ENCODE measurements at places on chromosomes 12 and 14.
A peak's percentile ranks its signal among the peaks of the same experiment; 100 is the strongest.

DNA sequence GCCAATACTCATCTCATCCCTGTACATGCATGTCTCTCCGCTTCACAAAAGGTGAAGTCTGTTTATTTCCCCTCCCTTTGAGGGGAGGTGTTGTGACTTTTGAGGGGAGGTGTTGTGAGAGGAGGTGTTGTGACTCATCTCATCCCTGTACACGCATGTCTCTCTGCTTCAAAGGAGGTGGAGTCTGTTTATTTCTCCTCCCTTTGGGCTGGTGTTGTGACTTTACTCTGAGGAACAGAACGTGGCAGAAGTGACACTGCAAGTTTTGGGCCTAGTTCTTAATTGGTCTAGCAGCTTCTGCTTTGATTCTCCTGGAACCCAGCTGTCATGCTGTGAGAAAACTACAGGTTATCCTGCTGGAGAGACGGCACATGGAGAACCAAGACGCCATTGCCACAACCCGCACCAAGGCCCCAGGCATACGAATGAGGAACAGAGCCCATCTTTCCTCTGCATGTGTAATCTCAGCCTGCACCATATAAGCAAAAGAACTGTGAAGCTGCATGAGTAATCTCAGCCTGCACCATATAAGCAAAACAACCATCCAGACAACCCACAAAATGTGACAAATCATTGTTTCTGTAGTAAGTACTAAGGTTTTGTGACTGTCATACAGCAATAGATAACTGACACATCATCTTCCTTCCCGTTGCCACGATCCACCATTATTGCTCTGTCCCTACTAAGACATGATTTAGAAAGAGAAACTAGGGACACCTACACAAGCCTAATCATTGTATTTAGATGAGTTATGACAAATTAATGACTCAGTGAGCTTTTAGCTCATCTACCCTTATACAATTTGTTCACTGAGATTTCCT, 30.0 kb downstream of the GALNT4 start:
- no peak for DNase-seq

- DNase-seq: no peak
Observed at GRCh38 chr12:29230800-29231560, 81.9 kb downstream of the FAR2 start.

DNA sequence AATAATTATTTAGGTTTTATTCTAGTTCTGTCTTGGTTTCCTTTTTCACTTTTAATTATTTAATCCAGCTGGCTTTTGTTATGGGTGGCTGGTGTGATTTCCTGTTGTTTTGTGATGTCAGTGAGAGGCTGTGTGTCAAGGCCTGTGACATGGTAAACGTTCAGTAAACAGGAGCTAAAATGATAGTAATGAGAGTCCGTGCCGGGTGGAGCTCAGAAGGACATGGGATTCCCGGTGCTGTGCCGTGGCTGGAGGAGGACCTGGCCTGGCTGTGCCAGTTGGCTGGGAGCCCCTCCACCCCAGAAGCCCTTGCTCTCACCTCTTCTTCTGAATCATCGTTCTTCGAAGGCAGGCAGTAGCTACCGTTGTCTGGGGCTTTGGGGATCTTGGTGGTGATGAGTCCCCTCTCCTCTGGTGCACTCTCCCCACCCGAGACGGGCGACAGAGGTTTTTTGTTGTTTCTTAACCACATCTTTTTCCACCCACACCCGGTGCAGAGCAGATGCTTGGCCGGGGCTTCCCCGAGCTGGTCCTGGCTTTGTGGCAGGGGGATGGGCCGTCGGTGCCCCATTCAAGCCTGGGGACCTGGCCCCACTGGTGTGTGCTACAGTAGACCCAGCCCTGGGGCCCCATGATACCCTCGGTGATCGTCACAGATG, 29.1 kb downstream of the SH2B3 start:
- peak; percentile 52 for DNase-seq

DNA sequence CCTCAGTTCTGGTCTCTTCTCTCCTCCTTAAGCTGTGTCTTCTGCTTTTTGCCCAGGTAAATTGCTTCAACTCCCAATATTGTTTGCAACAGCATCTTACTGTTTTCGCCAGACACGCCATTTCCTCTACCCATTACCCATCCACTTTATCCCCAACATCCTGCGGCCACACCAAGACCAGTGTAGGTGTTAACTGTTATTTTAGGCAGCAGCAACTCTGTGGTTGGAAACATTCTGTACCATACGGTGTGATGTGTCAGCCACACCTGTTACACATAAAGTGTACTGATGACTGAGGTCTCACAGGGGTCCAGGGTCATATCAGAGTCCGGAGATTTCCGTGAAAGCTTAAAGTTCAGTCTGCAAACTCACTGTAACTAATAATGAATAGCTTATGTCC, 21.8 kb upstream of the KLRD1 start:
- DNase-seq: no peak

GRCh38 chr14:75461755-75462349, 34.0 kb downstream of the JDP2 start:
- DNase-seq: peak; percentile 6

DNA sequence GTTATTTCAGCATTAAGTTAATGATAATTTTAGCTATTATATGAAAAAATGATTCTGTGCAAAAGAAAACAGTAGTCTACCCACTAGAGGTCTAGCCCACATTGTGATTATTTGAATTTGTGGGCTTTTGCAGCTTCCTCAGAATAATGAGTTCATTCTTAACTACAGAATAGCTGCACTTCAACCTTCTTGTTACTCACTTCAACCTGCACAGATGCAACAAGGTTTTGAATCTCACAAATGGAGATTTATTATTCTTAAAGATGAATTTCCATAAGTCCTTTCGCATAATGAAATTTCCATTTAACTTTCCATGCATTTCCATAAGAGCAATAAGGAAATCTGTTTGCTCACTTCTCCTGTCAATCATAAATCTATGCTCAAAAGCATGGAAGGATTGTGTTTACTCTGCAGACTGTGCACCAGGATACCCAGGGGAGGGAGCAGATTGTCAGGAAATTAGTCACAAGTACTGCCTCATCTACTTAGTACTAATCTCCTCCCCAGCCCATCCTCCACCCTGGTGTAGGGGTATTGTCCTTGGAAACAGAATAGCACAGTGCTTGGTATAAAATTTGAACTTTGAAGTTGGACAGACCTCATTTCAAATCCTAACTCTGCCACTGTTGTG, 24.1 kb downstream of the PTGER2 start:
- DNase-seq: no peak

DNA sequence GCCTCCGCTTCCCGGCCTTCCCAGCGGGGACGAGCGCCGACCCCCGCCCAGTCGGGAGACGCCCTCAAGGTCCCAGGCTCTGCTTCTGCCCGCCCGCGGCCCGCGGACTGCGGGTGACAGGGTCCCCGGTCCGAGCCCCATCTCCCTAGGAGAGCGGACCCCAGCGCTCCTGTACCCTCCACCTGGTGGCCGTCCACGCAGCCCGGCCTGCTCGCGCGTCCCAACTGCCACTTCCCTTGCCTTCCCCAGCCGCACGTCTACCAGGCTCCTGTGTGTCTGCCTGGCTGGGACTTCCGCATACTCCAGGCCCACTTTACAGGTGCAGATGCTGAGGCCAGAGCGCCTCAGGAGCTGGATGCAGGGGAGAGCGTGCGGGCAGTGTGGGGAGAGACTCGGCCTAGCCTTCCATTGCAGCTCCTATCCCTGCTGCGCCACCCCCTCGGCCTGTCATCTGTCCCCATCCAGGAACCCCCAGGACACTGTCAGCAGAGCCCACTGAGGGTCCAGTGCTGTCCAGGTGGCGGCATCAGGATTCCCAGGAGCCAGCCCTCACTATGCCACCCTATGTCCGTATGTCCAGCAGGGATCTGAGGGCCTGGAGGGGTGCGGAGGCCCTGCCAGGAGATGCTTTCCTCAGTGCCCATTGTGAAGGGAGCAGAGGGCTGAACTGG, 8.0 kb upstream of the ANKRD9 start:
- peak; percentile 19 for DNase-seq

DNA sequence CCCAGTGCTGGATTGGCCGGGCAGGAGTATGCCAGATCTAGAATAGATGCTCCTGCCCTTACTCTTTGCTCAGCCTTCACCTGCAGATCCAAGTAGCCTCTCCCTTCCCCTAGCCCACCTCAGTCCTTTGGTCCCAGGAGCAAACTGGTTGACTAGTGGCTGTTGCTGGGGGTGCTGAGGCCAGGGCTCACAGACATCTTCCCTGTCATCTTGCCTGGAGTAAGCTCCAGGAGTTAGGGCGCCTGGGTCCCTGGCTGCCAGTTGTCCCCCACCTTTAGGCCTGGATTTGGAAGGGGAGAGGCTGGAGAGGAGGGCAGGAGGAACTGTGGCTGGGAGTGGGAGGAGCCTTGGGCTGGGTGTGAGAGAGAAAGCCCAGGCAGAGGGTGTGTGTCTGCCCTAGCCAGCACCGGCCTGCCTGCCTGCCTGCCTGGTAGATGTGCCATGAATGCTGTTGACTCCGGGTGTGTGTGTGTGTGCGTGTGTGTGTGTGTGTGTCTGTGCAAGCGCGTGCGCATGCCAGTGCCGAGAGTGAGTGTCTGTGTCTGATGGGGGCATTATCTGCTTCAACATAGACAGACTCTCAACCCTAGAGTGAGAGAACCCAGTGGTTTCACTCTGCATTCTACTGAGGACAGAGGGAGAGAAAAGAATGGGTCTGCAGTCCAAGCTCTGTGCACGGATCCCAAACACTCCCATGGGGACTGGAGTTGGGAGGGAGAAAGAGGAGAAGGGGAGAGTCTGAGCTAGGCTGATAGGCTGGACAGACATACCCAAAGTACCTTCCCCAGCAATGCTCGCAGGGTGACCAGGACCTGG, 845 bp upstream of the RARG start:
- peak; percentile 69 for DNase-seq

- no peak for DNase-seq
Observed at GRCh38 chr12:49037111-49037946, 18.8 kb upstream of the PRKAG1 start.

GRCh38 chr14:87874676-87875075, 118.3 kb downstream of the GALC start:
- DNase-seq: no peak

DNA sequence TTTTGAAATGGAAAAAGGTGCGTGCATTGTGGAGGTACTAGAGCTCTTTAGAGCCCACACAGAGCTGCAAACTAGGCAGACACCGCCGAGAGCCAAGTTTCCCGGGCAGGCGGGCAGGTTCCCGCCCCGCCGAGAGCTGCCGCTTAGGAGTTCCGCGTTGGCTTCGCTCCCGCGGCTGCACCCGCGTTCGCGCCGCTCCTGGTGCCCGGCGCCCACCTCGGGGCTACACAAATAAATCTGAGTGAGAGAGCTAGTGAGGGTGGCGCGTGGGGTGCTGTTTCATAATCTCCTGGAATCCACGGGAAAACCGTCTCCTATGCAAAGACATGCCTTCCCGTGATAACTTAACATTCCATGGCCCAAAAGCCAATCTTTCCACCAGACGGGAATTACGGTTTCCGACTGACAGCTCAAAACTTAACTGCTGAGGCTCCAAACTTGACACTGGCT, 645 bp downstream of the KITLG start:
- DNase-seq: peak; percentile 54

Measured in right hindlimb (tissue), 1 donor.